ENCODE measurements at places on chromosomes 16 and 17. TPM values are rescaled to one million over a fixed set of nuclear protein-coding genes. Genes with fewer than 3 reads are reported as not detected.

DNA sequence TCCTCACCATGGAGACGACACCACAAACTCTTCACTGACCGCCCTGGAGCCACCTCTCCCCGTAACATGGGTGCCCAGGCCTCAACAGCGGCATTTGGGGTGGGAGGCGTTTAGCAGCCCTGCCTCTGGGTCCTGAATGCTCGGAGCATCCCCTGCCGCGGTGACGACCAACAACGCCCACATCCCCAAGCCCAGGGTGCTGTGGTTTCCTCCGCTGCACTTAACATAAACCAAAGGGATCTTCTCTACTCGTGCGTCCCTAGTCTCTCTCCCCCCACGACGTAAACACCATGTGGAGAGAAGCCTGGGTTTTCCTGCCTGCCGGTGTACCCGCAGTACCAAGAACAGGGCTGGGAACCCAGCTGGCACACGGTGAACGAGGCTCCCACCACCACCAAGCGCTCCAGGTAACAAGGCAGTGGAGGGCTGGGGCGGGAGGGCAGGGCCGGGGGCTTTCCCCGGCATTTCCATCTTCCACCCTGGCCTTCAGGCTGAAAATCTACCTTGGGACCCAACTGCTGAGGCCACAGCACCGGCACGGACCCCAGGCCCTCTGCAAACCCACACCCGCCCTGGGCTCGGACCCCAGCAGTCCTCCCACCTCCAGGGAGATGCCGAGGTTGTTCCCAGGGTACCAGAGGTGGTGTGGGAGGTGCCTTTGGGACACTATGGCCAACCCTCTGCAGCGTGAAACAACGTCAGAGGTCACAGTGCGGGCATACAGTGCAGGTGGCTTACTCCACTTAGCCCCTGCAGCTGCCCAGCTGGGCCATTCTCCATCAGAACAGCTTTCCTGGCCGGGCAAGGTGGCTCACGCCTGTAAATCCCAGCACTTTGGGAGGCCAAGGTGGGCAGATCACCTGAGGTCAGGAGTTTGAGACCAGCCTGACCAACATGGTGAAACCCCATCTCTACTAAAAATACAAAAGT is 54.3 kb downstream of the TIMM22 start:
- no peak for DNase-seq

GRCh38 chr16:526181-527014 is 1.1 kb upstream of the CAPN15 start:
- no peak for DNase-seq

- DNase-seq: no peak
Observed at GRCh38 chr17:73359987-73360410, 48.2 kb upstream of the CDC42EP4 start.

DNA sequence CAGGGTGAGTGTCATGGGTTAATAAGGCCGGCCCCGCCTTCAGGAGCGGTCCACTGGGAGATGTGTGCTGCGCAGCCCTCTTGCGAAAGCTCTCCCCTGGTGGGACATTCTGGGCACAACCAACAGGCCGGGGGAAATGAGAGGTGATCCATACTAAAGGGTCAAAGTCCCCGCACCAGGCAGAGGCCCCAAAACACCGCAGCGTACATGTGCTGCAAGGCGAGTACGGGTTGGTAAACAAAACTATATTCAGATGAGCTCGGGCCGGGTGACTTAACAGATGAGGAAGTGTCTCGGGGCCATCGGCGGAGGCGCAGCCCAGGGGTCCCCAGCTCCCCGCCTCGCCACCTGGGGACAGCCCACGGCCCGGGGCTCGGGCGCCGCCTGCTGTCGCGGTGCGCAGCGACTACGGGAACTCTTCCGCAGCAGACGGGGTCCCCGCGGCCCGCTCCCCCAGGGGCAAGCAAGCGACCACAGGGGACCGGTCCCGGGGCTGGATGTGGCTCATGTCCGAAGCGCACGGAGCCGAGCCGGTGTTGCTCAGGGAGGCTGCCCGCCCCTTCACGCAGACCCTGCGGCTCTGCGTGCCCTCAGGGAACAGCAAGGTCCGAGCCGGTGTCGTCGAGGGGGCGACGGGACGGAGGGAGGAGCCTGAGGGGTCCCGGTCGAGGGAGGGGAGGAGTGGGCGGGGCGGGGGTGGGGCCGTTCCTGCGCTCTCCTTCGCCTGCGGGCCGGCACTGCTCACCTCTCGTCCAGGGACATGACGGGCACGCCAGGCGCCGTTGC is at the start of gene RAB37:
RAB37 (plus strand) TSS at position 744 of the 786 bp plus-strand sequence; CDS start at position 761, 17 bp downstream.
- DNase-seq: no peak

- DNase-seq: no peak
Observed at GRCh38 chr16:75109732-75110243, 6.8 kb downstream of the LDHD start.

DNA sequence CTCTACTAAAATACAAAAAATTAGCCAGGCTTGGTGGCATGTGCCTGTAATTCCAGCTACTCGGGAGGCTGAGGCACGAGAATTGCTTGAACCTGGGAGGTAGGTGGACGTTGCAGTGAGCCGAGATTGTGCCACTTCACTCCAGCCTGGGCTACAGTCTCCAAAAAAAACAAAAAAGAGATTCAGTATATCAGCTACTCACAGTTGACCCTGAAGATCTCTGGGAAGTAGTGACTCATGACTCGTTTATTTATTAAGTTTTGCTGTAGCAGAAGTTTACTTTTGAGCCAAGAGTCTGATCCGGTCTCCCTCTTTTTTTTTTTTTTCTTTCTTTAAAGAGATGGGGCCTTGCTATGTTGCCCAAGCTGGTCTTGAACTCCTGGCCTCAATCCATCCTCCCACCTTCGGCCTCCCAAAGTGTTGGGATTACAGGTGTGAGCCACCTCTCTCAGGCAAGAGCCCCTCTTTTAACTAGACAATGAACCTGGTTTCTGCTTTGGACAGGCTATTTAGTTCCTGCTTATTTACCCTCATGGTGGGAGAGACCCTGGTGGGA is 4.4 kb downstream of the MVP start:
- no peak for DNase-seq

- DNase-seq: no peak
Observed at GRCh38 chr17:12982224-12982623, 35.6 kb downstream of the ELAC2 start.

DNA sequence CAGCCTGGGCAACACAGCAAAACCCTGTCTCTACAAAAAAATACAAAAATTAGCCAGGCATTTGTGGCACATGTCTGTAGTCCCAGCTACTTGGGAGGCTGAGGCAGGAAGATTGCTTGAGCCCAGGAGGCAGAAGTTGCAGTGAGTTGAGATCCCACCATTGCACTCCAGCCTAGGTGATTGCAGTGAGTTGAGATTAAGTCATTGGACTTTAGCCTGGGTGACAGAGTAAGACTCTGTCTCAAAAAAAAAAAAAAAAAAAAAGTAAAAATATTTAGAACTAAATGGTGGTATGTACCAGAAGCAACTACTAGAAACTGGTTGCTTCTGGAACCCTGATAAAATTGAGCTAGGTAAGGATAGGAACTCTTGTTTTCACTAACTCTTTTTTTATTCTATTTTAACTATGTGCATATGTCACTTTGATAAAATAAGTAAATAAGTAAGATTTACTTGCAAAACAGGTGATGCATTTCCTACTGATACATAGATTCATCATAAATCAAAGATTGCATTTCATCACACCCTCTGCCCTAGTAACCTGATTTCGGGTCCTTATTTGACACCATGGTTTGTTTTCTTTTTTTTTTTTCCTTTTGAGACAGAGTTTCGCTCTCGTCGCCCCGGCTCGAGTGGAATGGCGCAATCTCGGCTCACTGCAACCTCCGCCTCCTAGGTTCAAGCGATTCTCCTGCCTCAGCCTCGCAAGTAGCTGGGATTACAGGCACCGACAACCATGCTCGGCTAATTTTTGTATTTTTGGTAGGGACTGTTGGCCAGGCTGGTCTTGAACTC is 66.0 kb downstream of the USP32 start:
- no peak for DNase-seq

DNA sequence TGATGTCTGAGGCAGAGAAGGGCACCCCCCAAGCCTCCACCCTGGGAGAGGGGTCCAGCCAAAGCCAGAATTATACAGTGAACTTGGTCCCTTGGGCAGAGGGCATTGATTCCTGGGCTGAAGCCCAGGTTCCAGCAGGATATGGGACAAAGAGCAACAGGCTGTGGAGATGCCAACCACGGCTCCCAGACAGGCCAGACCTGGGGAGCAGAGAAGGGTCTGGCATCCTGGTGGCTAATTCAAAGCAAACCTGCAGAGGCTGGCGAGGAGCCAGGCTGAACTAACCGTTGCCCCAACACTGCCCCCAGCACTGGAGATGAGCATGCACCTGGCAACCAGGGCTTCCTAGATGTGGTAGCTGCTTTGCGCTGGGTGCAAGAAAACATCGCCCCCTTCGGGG is 3.0 kb downstream of the CES3 start:
- no peak for DNase-seq

DNA sequence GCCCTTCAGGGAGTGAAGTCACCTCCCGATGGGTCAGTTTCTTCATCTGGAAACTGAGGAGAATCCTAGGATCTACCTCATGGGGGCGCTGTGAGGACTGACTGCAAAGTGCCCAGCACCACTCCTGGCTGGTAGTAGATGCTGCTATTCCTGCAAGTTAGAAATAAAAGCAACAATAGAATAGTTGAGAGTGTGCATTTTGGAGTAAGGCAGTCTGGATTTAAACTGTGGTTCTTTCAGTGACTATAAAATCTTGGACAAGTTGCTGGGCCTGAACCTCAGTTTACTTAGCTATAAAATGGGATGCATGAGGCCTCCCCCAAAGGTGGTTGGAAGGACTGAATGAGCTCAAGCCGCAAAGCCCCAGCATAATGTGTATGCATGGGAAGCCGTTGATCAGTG is 70.6 kb downstream of the CYB5B start:
- no peak for DNase-seq

DNA sequence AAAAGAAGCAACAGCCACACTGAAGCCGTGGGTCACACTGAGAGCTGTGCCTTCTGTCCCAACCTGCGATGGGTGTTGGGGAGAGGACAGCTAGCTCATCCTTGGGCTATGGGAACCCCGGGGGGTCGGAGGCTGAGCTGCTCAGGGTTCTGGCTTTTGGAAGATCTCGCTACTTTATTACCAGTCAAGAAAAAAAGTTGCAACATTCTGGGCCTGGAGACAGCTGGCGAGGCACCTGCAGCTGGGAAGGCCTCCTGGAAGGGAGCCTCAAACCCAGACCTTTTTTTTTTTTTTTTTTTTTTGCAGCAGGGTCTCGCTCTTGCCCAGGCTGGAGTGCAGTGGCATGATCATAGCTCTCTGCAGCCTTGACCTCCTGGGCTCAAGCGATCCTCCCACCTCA is 24.9 kb downstream of the TPSD1 start:
- DNase-seq: no peak

DNA sequence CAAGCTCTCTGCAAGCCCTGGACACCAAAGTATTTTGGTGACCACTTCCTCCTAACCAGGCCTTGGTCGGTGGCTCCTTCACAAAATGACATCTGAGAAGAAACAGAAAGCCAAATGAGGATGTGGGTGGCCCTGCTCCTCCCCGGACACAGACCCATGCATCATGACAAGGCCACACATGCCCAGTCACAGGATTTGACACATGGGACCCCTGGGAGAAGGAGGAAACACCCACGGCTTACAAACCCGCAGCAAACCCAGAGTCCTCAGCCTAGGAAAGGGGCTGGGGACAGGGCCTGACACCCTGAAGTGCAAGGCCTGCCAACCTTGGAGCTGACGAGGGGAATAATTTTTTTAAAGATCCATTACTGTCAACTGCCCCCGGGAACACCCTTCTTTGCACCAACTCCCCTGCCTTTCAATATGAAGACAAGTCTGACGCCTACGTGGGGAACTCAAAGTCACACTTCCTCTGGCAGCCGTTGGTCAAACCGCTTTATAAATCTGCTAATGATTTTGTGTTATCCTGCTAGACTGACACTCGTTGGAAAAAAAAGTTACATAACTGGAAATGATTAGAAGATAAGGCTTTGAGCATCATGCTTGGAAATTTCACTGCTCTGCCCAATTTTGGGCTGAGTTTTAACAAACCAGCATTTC is 41.3 kb downstream of the GAS7 start:
- no peak for DNase-seq

Gene WWP2
- 39.7 TPM for polyA plus RNA-seq

Gene TEDC2
- 16.6 TPM for polyA plus RNA-seq
